ENCODE measurements at places on chromosomes 5 and 9.

DNA sequence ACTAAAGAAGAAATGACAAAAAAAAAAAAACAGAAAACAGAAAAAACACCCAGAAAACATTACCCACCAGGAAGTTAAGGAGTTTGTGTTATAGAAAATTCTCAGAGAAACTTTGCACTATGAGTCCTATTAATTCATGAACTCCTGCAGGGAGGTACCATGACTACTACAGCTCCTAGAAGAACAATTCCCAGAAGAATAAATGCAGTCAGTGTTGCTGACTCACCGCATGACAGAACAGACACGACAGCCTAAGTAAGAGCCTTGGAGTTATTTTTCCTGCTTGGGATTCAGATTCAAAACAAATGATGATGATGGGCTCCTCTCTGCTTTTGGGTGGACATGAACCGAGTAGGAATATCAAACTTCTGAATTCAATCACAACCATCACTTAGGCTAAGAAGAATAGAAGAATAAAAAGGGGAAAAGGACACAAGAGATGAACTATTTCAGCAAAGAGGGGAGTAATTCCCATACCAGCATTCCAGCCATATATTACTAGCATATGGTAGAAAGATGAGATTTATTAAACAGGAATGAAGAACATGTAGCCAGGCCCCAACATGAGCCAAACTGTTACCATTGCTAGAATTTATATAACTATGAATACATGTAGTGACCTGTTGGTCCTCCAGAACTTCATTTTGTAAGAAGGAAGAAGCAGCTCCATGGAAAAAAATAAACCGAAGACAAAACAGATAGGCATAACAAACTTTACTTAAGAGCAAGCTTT, 209.6 kb upstream of the PDE4D start:
- H3K36me3 ChIP-seq, result no peaks in the 10 kb centered on the region
- H3K4me1 ChIP-seq, result no peaks in the 10 kb centered on the region
- H3K27me3 ChIP-seq, result no peaks in the 10 kb centered on the region
- DNase-seq, result no peak

DNA sequence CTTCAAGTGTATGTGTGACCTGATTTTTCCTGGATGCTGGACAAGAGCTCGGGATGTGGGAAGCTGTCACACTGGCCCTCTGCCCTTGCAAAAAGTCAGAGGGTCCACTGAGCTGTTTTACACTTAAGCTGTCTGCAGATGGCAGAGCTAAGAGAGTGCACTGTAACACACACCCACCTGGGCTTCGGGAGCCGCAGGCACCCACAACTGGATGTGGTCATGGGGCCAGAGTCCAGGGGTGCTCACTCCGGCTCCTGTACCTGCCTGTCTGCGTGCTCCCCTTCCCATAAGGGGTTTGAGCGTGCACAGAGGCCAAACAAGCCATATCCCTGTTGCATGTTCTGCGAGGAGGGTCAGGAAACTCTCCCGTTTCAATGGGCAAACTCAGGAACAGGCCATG, 82.5 kb downstream of the LRRC70 start:
- no peak overlapping the region for H3K4me3 ChIP-seq
- H3K27me3 ChIP-seq, result no peaks in the 10 kb centered on the region
- no peak overlapping the region for H3K27ac ChIP-seq
- no peaks in the 10 kb centered on the region for H3K4me1 ChIP-seq
- H3K36me3 ChIP-seq, result no peaks in the 10 kb centered on the region

DNA sequence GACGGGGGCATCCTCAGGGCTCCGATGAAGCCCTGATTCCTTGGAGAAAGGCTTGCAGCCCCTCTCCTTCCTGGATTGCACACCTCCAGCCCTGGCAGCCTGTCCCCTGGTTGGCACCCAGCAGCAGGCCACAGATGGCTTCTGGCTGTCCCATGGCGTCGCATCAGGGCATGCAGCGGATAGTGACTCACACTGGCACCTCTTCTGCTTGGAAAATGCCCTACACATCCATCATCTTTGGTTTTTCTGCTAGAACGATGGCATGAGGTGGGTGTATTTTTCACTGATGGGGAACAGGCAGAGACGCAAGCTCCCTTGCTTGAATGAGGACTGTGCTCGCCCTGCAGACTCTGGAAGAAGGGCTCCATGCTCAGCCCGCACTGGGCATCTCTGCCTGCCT, 23.2 kb upstream of the IER5L start:
- no peaks in the 10 kb centered on the region for H3K36me3 ChIP-seq
- peaks cover 29% of the 10 kb centered on the region for H3K4me1 ChIP-seq
- H3K27me3 ChIP-seq, result no peaks in the 10 kb centered on the region
- no peak overlapping the region for H3K27ac ChIP-seq

- DNase-seq, result no peak
- H3K27ac ChIP-seq, result no peak overlapping the region
Observed at GRCh38 chr5:142800776-142801494, 30.8 kb downstream of the ARHGAP26 start.

DNA sequence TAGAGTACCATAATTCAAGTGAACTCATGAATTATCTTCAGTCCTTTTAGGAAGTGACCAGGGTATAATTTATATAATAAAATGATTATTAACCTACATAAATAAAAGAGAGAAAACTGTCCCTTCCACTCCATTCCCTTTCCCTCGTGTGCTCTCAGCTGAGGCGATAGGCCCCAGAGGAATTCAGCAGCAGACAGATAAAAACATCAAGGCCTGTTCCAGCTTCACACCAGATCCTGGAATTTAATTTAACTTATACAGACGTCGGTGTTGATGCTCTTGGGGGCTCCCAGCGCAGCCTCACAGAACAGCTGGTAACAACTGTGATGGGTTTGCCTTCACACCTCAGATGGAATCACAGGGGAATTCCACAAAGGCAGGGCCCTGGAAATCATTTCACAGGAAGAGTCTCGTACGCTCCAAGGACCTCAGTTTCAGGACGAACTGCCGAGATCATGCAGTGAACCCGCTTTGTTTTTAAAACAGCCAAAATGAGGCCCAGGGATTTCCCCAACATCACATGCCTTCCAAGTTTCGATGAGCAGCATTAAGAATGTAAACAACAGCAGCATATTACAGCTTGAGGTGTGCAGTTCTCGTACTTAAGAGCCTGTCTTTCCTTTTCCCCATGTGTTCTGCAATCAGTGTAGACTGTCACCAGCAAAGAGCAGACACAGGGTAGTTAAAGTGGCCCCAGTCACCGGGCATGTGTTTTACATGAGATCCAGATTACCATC, 73.6 kb upstream of the ALDH1B1 start:
- peaks cover 15% of the 10 kb centered on the region for H3K4me1 ChIP-seq
- peak overlapping the region; percentile 28 for H3K27ac ChIP-seq
- no peaks in the 10 kb centered on the region for H3K27me3 ChIP-seq
- peak overlapping the region; percentile 23 for H3K4me3 ChIP-seq
- no peaks in the 10 kb centered on the region for H3K36me3 ChIP-seq

DNA sequence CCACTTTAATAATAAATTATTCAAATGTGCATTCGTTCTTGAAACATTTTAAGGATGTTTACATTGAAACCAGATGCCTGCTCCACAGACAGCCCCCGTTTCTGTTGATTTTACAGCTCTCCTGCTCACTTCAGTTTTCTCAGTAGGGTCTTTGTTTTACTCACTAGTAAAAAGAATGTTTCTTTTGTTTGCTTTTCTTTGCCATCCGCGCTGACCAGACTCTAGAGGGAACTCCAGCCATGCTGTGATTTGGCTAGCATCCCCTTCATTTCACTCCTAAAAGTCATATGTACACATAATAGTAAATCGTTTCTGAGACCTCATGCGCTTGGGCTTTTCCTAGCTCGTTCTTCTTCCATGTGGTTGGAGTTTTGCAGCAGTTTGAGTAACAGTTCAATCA, 28.7 kb upstream of the PALM2AKAP2 start:
- no peak overlapping the region for H3K4me3 ChIP-seq
- no peaks in the 10 kb centered on the region for H3K27me3 ChIP-seq
- H3K4me1 ChIP-seq, result peaks cover 5% of the 10 kb centered on the region
- no peak overlapping the region for H3K27ac ChIP-seq
- DNase-seq, result no peak

DNA sequence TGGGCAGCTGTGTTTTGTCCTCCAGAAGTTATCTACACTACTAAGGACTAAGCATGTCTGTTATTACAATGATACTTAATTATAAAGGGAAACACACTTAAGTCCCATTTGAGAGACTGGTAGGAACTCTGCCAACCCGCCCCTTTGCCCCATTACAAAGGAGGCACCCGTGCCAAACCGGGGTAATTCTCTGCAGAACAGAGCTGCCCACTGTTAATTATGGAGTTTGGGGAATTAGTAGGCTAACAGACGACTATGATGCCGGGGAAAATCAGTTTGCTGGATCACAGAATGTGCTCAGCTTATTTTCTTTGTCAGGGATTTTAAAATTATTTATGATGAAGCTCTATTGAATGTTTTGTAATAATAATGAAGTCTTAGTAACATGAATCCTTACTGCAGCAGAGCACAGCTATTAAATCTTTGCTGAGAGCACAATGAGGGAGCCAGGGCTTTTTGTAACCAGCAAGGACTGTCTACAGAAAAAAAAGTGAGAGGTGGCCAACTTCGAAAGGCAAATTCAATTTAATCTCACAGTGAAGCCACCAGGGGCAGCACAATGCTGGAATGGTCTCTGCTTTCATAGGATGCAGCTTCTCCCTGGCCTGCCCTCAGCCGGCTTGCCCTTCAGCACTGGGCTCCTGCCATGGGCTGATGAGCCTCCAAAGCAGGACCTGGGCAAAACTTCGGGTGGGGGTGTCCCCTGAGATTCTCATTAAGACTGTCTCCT, 134.5 kb downstream of the GNAQ start:
- no peak for DNase-seq
- no peak overlapping the region for H3K4me3 ChIP-seq
- peak overlapping the region; percentile 33 for H3K27ac ChIP-seq
- H3K36me3 ChIP-seq, result no peaks in the 10 kb centered on the region
- H3K4me1 ChIP-seq, result peaks cover 18% of the 10 kb centered on the region

- DNase-seq, result no peak
- H3K36me3 ChIP-seq, result no peaks in the 10 kb centered on the region
- no peak overlapping the region for H3K27ac ChIP-seq
- peaks cover 20% of the 10 kb centered on the region for H3K4me1 ChIP-seq
- H3K27me3 ChIP-seq, result no peaks in the 10 kb centered on the region
- H3K4me3 ChIP-seq, result no peak overlapping the region
Observed at GRCh38 chr5:169290895-169291294, 10.0 kb downstream of the SLIT3 start.

- no peaks in the 10 kb centered on the region for H3K27me3 ChIP-seq
- DNase-seq, result no peak
- H3K4me1 ChIP-seq, result peaks cover 5% of the 10 kb centered on the region
- H3K4me3 ChIP-seq, result peak overlapping the region; percentile 51
- H3K36me3 ChIP-seq, result no peaks in the 10 kb centered on the region
Observed at GRCh38 chr5:79133121-79133656, 21.6 kb downstream of the BHMT start.

DNA sequence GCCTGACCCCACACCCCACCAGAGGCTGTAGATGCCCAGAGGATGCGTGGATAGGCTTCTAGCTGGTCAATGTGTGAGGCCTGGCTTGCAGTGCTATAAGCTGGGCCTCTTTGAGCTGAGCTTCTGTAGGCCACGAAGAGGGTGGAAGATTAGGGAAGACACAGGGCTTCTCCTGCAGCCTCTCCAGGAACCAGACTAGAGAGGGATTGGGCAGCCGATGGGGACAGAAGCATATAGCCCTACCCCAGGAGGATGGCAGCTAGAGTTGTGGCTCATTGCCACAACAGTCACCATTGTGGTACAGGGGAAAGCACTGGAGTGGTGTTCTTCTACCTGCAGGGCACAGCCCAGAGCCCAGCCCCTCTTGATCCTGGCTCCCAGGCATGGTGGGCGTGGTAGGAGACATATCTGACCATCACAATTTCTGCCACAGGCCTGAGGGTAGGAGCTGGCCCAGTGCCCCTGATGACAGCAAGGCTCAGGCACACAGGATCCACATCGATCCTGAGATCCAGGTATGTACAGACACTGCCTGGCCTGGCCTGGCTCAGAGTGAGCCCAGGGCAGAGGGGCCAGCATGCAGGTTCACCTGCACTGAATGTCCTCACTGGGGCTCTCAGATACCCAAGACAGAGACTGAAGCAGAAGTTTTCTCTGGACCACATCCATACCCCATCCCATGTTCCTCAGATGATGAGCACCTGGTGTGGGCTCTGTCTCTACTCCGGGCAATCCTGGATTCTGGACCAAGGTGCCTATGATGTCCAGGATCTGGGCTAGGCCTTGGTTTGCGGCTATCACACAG, 8.7 kb downstream of the PDLIM4 start:
- no peaks in the 10 kb centered on the region for H3K27me3 ChIP-seq
- H3K4me1 ChIP-seq, result peaks cover 45% of the 10 kb centered on the region
- H3K4me3 ChIP-seq, result no peak overlapping the region
- DNase-seq, result peak; percentile 90
- peak overlapping the region; percentile 99 for H3K27ac ChIP-seq

GRCh38 chr9:129496473-129497004, 124.4 kb downstream of the C9orf50 start:
- no peaks in the 10 kb centered on the region for H3K27me3 ChIP-seq
- peaks cover 95% of the 10 kb centered on the region for H3K4me1 ChIP-seq
- DNase-seq, result peak; percentile 99
- H3K27ac ChIP-seq, result peak overlapping the region; percentile 100
- peak overlapping the region; percentile 65 for H3K4me3 ChIP-seq

DNA sequence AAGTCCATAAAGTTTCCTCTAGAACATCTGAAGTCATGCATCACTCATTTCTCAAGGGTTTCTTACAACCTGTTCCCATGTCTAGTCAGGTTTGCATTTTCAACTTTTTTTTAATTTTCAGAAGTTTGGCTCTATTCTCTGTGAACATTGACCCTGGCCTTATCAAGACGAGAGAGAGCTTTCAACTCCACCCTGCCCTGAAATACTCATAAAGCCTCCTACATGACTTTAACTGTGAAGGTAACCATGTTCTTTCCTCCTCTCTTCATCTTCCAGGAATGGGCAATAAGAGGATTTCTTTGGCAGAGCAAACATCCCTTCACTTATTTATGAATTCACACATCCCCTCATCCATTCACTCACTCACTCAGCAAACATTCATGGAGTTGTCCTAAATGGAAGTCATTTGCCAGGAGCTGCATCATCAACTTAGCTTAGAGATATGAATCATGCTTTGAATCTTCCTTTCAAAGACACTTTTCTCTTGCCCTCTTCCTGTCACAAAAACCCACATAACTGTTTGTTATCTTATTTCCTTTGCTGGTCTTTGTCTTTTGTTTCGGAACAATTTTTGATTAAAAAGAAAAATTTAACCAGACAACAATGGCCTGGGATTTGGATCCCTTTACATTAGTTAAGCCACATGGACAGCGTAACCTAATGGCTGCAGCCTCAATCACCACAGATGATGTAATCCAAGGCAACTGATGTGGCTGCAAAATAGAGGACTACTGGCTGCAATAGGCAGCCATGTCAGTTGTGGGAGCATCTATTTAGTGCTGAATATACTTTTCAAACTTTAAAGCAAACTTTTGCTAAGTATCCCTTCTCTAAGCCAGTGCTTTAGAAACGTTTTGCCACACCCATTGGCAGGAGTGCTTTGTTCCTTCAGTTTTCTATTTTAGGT, 43.0 kb upstream of the GNAQ start:
- H3K4me3 ChIP-seq, result no peak overlapping the region
- no peaks in the 10 kb centered on the region for H3K27me3 ChIP-seq
- no peaks in the 10 kb centered on the region for H3K4me1 ChIP-seq
- no peak for DNase-seq
